Cerebellum (tissue), 4 donors: ENCODE measurements at places on chromosomes 4 and X. TPM values are rescaled to one million over a fixed set of nuclear protein-coding genes. Genes with fewer than 3 reads are reported as not detected.

The TCEAL5 gene
- 5.0 TPM for total RNA-seq

- no peak for DNase-seq
These were observed 24.4 kb downstream of the RELL1 start for GRCh38 chr4:37661772-37662171.

- DNase-seq: no peak
These were observed 254.8 kb downstream of the PCDH10 start for GRCh38 chr4:133403913-133404312.

GRCh38 chr4:120714417-120715010 is 208.0 kb downstream of the PRDM5 start:
- DNase-seq: no peak

DNA sequence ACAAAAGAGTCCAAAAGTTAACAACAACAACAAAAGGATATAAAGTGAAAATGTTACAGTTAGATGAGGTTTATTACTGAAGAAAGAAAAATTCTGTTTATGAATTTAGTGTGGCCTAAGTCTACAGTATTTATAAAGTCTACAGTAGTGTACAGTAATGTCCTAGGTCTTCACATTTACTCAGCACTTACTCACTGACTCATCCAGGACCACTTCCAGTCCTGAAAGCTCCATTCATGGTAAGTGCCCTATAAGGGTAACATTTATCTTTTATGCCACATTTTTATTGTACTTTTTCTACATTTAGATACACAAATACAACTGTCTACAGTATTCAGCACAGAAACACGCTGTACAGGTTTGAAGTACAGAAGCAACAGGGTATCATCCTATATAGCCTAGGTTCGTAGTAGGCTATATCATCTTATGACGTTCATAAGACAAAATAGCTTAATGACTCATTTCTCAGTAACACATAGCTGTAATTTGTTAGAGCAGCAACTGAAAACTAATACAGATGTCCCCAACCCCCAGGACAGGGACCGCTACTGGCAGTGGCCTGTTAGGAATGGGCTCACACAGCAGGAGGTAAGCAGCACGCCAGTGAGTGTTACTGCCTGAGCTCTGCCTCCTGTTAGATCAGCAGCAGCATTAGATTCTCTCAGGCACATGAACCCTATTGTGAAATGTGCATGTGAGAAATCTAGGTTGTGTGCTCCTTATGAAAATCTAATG is 61.3 kb downstream of the CENPC start:
- DNase-seq: no peak

- DNase-seq: no peak
These were observed 559.9 kb downstream of the RAB28 start for GRCh38 chr4:12924253-12924652.

GRCh38 chr4:69099910-69100309 is 3.6 kb downstream of the UGT2B7 start:
- DNase-seq: no peak

DNA sequence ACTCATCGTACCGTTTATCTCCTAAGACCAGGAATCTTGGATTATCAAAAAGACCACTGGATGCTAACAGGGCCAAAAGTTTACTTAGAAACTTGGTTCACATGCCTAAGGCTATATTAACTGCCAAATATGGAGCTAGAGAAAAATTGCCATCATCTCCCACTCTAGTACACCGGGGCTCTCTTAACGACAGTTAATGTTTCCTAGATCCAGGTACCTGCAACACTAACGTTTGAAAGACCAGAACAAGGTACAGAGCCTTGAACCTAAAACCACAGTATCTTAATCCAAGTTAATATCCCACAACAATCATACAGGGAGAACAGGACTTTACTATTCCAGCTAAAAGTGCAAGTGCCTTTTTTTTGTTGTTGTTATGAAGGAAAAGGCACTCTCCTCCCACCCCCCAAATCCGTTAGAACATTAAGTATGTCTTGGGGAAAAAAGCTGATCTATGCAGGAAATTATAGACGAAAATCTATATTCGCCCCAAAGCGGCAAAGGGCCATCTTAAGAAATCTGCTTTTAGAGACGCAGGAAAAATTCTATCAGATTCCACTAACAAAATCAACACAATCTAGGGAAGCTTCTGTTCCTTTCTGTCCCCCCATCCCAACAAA is 1.3 kb downstream of the G3BP2 start:
- no peak for DNase-seq

DNA sequence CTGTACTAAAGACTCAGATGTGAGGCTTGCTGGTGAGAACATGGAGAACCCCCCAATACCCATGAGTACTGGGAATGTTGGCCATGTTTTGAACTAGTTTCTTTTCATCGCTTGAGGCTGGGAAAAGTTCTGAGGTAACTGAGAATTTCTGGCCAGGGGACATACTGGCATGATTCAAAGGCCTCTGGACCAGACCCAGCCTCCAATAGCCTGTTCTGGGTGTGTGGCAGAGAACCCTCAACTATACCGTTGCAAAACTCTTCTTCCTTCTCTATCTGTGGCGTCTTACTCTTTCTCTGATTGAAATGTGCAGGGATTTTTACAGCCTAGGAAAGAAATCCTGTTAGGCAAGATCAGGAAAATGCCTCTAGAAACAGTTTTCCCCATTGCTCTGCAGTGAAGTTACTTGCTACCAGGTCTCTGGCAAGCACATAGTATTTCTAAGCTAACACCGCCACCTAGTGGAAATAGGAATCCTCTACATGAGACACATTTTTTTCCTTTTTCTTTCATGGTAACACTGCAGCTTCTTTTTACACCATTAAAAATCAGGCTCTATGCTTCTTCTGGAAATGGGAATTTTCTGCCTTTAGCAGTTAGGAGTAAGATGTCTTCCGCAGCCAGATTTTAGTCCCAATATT is 170.7 kb upstream of the ZCCHC13 start:
- peak; percentile 41 for DNase-seq

GRCh38 chr4:23906839-23907238 is 17.0 kb upstream of the PPARGC1A start:
- DNase-seq: no peak

DNA sequence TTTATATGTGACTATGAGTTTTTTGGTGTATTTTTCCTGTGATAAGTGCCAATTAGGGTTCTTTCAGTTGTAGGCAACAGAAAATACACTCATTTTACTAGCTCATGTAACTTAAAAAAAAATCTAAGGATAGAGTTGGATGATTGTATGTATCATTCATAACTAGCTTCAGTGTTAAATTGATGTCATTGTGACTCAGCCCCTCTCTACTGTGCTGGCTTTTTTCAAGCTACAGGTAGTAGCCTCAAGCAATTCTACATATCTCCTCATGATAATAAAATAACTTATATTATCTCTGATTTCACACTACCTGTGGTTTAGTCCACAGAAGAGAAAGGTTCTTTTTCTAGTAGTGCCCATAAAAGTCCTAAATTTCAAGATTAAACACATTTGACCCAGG is 11.9 kb downstream of the WDR17 start:
- no peak for DNase-seq

DNA sequence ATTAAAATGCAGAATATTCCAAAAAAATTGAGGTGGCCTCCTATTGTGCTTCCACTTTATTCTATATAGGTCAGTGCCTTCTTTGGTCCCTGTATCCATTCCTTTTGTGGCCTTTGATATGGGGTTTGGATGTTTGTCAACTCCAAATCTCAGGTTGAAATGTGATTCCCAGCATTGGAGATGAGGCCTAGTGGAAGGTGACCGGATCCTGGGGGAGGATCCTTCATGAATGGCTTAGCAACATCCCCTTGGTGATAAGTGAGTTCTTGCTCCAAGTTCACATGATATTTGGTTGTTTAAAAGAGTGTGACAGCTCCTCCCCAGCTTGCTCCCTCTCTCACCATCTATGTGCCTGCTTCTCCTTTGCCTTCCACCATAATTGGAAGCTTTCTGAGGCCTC is 380.6 kb downstream of the INPP4B start:
- DNase-seq: no peak

GRCh38 chrX:132033166-132033565 is 10.1 kb downstream of the STK26 start:
- no peak for DNase-seq

The GLOD5 gene
- total RNA-seq: not detected

DNA sequence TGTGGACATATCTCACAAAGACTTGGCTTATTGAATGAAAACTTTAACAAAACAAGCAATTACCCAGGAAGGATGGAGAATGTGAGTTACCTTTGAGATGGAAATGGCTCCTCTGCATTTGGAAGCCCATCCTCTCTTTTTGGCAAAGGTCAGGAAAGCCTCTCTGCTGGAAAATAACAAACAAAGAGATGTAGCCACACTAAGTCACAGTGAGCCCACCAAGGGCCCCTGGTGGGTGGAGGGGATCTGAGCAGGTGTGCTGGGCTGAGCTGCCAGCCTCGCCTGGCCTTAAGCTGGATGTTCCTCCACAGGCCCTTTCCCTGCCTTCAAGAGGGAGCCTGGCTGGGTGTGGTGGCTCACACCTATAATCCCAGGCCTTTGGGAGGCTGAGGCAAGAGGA is 269.2 kb downstream of the HNRNPD start:
- DNase-seq: no peak

DNA sequence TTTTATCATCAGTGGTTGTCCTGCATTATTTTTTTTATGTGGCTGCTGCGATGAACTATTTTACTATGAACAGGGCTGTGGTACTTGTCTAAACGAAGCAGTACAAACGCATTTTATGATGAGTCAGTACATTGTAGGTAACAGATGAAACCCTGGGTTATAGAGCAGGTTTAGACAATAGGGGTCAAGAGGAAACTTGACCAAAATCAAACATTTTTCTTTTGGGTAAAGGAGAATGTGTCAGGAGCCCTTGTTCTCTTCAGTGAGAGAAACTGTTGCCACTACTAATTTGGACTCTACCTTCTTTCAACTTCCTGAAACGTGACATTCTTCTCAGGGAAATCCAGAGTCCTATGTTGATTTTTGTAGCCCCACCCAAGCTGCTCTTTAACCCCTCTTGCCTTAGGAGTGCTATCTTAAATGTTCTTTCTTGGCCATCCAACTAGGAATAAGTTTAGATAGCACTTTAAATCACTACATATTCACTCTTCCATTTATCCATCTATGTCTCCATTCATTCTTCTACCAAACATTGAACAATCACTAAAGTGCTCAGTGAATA is 415.8 kb upstream of the NR3C2 start:
- DNase-seq: no peak

GRCh38 chr4:3476341-3476747 is 13.2 kb downstream of the DOK7 start:
- DNase-seq: no peak

The MAOA gene
- 11.3 TPM for total RNA-seq

DNA sequence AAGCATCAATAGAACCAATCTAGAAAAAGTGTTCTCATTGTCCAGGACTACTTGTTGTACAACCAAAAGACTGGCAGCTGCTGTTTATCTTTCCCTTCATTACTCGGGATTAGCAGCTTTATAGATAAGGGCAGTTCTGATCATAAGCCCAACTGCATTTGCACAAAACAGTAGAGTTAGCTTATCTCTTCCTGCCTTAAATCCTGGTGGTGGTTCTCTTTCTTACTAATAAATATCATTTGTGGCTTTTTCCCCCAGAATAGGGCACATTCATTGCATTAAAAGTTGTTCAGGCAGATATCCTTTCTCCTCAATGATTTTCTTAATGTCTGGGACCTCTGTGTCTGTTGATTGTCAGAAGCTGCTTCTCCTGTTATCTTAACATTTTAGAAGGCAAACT is 20.2 kb upstream of the RRAGB start:
- no peak for DNase-seq

DNA sequence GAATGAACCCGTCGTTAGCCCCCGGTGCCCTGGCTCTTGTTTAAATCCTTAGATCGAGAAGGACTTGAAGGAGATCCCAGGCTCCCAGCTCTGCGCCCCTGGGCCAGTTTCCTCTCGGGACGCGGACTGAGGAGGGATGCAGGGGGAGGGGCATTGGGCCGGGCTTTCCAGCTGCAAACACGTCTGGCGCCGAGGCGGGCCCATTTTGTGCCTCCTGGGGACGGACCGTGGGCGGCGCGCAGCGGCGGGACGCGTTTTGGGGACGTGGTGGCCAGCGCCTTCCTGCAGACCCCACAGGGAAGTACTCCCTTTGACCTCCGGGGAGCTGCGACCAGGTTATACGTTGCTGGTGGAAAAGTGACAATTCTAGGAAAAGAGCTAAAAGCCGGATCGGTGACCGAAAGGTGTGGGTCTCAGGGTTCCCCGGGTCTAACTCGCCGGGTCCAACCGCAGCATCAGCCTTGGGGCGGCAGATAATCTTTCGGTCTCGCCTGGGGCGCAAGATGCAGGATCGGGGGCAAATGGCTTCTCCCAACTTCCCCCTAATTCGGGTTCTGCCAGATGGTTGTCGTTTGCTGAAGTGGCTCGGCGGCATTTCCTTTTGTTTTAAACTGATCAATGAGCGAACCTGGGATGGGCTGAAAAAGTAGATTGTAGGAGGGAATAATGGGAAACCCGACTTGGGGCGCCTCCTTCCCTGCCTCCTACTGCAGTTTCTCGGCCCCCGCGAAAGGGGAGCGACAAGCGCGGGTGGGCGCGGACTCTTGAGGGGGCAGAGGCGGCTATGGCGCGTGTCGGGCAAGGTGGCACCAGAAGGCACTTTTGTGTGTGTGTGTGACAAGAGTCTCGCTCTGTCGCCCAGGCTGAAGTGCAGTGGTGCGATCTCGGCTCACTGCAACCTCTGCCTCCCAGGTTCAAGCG is 2.9 kb downstream of the PDGFRA start:
- DNase-seq: no peak

DNA sequence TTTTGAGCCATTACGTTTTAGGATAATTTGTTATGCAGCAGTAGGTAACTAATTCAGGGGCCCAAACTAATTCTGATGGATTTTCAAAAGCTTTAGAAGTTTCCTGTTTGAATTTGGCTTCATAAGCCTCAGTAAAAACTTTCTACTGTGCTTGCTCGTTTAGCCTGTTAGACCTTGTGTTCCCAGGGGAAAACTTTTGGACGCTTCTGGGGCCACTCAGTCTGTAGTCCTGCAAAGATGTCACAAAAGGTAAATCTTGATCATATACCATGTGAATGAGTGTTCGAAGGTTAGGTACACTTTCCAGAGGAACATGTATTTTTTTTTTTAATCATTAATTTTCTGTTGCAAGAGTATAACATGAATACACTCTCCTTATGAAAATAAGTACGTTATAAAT is 70.7 kb downstream of the SUPT20HL2 start:
- no peak for DNase-seq

DNA sequence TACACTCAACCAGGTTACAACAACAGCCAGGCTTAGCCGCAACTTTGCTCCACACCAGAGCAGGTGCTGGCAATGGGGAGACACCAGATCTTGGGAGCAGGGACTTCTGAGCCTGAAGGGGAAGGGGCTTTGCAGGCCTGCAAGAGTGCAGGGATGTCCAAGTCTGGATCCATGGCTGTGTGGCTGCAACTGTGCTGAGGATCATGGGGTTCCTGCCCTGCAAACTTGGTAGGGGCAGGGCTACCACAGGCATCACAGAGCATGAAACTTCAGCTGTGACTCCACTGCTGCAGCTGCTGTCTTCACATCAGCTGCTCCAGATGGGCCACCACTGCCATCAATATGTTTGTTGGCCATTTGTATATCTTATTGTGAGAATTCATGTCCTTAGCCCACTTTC is 340.4 kb downstream of the FSTL5 start:
- DNase-seq: no peak
